RPMI7951 (cell line): ENCODE measurements at places on chromosomes 2 and 18.

- DNase-seq: no peak
These were observed 365.1 kb upstream of the ETAA1 start for GRCh38 chr2:67032076-67032475.

DNA sequence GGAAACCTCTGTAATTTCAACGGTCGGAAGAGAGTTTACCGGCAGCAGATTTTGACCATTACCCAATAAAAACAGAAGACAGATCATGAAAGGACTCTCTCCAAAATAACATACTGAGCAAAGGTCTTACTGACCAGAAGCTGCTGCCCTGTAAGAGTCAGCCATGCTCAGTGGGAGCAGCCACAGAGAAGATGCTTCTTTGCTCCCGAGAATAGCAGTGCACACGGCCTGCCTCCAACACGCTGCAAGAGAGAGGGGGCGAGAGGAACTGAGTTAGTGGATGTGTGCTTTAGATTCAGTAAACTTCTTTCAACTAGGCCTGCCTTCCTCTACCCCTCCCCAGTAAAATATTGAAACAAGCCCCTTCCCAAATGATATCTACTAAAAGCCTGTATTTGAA, 103.7 kb downstream of the NCK2 start:
- no peak for DNase-seq

- peak; percentile 43 for DNase-seq
These were observed 60.7 kb downstream of the SPATS2L start for GRCh38 chr2:200367155-200367554.

DNA sequence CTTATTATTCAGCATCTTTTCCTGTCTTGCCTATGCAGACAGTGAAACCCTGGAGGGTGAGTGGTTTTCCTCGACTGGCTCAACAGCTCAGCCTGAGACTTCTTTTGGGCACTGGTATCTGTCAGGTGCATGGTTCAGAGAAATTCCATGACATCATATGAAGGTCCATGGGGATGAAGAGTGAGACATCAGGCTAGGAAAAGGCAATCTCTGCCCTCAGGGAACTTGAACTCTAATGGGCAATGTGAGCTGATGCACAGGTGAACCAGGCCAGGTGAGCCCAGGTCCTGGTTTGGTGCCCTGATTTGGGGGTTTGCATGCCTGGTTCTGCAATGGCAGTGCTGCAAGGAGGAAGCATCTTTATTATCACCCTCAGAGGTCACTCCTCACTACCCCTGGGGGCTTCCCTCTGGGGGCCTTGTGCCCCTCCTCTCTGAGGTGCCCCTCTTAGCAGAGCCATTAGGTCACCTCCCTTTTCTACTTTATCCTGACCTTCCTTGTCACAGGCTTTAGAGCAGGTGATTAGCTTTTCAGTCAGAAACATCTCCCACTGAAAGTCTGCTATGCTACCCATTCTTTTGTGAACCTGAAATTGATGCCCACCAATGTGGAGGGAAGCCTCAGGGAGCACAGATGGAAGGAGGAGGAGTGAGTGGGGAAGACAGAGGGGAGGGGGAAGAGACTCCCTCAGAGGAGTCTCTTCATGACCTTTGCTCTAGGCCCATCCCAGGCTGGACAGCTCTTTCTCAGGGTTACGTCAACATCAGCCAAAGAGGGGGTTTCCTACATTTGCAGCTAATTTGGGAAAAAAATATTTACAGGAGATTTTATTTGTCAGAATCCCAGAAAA, 47.3 kb downstream of the MERTK start:
- no peak for DNase-seq

DNA sequence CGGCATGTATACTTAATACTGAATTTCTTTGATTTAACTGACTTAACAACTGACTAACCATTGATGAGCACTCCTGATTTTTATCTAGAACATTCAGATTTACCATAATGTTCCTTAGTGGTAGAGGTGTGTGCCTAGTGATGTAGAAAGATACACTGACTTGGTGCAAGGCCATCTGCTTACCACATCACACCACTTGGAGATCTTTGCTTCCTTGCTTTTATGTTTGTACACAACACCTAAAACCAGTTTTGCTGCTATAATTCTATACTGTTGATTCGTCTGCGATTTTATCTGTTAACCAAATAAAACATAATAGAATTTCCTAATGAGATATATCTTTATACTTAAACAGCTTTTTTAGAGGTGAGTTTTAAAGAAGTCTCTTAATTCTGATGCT, 3.9 kb upstream of the FARP2 start:
- no peak for DNase-seq

GRCh38 chr2:96987301-96987909, 1.0 kb upstream of the FAM178B start:
- no peak for DNase-seq

GRCh38 chr18:74230922-74231714, 60.6 kb downstream of the CYB5A start:
- no peak for DNase-seq

DNA sequence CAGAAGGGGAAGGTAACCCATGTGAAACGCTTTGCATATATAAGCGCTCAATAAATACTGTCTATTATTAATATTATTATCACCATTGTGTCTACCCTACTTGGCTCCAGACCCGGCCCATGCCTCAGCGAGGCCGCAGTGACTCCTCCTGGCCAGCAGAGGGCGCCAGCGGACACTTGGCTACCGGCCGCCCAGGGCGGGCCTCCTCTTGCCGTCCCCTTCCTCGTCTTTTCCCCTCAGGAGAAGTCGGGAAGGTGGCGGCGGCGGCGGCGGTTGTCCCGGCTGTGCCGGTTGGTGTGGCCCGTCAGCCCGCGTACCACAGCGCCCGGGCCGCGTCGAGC, at the start of gene AGFG1:
TSS of gene AGFG1 (plus strand) at position 233 of the 341 bp plus-strand sequence. CDS start 266 bp downstream, outside the sequence.
- peak; percentile 74 for DNase-seq

- DNase-seq: no peak
These were observed 311.3 kb upstream of the KLHL29 start for GRCh38 chr2:23073671-23074070.

DNA sequence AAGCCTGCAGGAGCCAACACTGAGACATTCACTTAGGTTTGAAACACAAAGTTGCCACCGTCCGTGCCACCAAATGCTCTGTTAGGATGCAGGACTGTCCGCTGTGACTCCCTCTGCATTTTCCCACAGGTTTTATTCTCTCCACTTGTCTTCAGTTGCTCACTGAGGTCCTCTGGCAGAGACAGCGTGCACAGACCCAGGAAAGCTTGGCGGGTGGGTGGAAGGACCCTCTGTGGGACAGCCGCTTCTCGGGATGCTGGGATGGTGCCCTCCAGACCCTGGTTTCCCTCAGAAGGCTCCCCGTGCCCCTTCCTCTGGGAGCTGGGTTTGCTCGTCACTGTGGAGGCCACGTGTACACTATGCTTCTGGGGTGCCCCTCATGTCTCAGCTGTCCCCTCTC, 733.6 kb downstream of the GALR1 start:
- no peak for DNase-seq

DNA sequence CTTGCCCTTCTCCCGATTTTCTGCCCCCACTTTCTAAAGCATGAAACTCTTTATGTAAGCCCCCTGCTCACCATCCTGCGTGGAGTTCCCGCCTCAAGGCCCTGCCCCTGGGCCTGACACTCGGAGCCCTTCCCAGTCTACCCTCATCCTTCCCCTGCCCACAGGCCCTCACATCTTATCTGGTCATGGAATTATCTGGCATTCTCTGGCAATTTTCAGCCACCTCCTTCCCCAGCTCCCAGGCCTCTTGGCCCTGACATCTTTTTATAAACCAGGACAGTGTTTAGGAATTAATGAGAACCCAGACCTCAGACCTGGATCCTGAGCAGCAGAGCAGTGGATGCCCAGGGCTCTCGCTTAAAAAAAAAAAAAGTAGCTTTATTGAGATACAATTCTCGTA, 61.7 kb downstream of the BOLA3 start:
- DNase-seq: no peak

- DNase-seq: no peak
These were observed 435.9 kb downstream of the DSEL start for GRCh38 chr18:67080601-67081000.

DNA sequence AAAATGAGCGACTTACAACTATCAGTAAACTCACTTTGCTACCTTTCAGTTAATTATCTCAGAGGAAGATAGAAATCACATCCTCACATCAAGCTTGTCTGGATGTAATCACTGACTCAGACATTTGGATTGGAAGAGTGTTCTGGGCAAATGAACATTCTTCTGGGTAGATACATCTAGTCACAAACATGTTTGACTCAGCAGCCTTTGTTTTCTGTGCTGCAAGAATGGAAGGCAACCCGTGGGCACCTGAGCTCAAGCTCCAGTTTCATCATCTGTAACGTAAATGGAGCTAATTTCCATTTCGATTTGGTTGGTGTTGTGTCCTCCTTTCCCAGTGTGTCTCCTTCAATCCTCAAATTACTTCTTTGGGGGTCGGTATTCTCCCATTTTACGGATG, 58.5 kb downstream of the ACAA2 start:
- no peak for DNase-seq

GRCh38 chr2:239214725-239215124, 186.1 kb downstream of the HDAC4 start:
- no peak for DNase-seq

- DNase-seq: no peak
These were observed 162.7 kb downstream of the WDPCP start for GRCh38 chr2:63425606-63426005.

DNA sequence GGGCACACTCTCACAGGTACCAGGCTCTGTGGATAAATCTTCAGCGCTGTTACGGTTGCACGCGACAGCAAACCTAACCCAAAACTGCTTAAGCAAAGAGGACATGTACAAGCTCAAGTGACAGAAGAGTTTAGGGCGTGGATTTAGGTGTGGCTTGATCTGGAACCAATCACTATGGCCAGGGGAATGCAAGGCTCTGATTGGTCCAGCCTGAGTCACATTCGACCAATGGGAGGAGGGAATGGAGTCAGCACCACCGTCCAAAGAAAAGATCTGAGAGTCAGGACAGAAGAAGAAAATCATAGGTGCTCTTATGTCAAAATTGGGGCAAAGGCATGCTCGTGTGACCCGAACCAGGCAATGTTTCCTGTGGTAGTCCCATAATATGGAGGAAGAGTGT, 139.0 kb downstream of the TRIM43 start:
- DNase-seq: peak; percentile 36

DNA sequence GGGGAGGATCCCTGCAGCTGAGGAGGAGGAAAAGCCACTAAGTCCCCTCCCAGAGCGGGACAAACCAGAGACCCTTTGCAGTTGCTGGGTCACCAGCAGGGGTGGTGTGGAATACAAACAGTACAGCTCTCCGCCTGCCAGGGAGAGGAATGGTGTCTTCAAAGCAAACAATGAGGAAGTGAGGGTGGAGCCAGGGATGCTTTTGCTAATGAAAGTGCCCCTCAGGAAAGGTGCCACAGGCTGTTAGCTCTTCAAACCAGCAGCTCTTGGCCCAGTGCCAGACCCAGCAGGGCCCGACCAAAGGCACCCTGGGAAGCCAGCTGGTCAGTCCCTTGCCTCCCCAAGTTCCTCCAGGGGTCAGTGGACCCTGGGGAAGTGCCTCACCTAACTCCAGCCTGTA, 102.8 kb downstream of the HIBCH start:
- DNase-seq: peak; percentile 24

- DNase-seq: peak; percentile 55
These were observed 13.4 kb downstream of the NOP58 start for GRCh38 chr2:202278944-202279343.

DNA sequence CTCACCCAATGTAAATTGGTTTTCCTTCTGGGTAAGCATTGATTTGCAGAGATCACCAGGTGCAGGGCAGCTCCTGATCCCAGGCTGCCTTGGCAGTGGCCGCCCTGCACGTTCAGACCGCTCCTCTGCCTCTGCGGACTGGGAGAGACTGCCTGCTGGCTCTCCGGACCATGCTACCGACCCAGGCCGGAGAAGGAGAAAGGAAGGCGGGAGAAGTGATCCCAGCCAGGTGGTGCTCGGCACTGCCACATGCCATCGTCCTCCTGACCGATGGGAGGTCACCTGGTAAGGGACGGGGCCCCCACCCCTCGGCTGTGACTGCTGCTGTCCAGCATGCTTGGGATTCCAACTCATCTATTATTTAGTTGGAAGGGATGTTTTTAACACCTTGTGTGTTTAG, 108.1 kb upstream of the POU3F3 start:
- DNase-seq: no peak

- peak; percentile 90 for DNase-seq
These were observed 7.6 kb upstream of the CHRNA1 start for GRCh38 chr2:174771631-174772471.

GRCh38 chr2:71945603-71945959, 202.1 kb downstream of the CYP26B1 start:
- no peak for DNase-seq

- no peak for DNase-seq
These were observed 86.3 kb downstream of the FSHR start for GRCh38 chr2:49067971-49068370.

GRCh38 chr2:219877728-219878127, 250.3 kb downstream of the SLC4A3 start:
- DNase-seq: no peak

- peak; percentile 79 for DNase-seq
These were observed 366.2 kb upstream of the ID2 start for GRCh38 chr2:8315531-8316165.

GRCh38 chr2:176078541-176079284, 5.0 kb downstream of the EVX2 start:
- DNase-seq: no peak

- no peak for DNase-seq
These were observed 34.0 kb upstream of the SLC40A1 start for GRCh38 chr2:189614585-189614984.
